ENCODE measurements at places on chromosomes 13 and 19. TPM values are rescaled to one million over a fixed set of nuclear protein-coding genes. Genes with fewer than 3 reads are reported as not detected.

DNA sequence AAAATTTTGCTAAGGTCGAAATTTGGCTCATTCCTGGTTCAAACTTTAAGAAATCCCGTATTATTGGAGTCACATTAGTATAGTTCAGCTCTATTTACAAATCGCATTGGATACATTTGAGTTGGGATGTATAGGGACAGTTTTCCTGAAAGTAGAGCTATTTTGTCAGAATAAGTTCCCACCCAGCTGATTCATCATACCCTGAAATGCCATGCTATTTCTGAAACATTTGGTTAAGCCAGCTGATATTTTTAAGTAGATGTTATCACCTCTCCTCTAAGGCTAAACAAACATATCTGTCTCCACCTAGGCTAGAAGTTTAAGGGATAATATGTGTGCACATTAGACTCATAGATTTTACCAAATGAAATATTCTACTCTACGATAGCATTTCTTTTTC, 226.2 kb upstream of the ARGLU1 start:
- no peak for DNase-seq

Gene CD79A
- total RNA-seq: not detected

Gene MISP3
- 21.1 TPM for total RNA-seq

Gene ZNF382
- total RNA-seq: 6.3 TPM
